Tracheal epithelial cell (primary cell): ENCODE measurements at places on chromosomes 4 and X. TPM values are rescaled to one million over a fixed set of nuclear protein-coding genes. Genes with fewer than 3 reads are reported as not detected.

Gene NR3C2
- total RNA-seq = 0.64 and 6.0 TPM in 2 replicates

Gene GAGE12E
- not detected in 2 replicates for total RNA-seq

Gene MUC7
- not detected in 2 replicates for total RNA-seq

Gene DUSP21
- not detected in 2 replicates for total RNA-seq
